CD4-positive, alpha-beta T cell treated with Interferon alpha-2 for 1 hour (primary cell): ENCODE measurements at places on chromosomes 7 and 10.

- no peak for DNase-seq
Observed at GRCh38 chr7:80719261-80719660, 80.8 kb downstream of the CD36 start.

DNA sequence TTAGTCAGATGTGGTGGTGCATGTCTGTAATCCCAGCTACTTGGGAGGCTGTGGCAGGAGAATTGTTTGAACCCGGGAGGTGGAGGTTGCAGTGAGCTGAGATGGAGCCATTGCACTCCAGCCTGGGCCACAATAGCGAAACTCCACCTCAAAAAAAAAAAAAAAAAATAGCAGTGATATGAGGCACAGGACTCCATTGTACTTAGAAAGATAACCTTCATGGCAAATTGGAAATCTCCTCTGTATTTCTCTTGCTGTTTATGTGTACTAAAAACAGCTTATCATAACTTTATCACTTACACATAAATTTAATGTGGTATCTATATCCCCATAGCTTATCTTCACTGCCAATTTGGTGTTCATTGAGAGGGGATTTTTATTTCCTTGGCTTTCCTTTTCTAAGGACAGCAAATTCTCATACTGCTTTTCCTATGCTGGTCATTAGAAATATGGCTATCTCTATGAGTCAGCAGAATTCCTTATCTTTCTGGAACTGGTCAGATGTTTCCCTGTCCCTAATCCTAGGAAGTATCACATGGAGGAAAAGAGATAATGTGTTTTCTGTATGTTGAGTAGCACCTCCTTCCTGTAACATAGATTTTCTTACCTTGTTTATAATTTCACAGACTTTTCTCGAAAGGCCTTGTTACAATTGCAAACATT, 40.6 kb upstream of the ZEB1 start:
- DNase-seq: no peak

DNA sequence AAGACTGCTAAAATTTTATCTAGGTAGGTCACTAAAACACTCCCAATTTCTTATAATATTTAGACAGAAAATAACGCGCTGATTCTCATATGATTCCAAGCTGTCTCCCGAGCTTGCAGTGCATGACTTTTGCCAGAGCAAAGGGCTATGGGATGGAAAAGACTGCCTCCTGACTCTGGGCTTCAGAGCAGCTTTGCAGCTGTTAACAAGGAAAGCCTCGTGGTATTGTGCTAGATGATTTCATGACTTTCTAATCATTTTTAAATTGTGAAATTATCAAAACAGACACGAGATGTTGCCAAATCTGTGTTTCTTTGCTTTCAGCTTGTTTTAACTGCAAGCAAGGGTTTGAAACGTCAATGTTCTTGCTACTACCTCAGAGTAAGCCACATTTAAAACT, 238.3 kb downstream of the AGMO start:
- no peak for DNase-seq

- DNase-seq: no peak
Observed at GRCh38 chr7:8480527-8480926, 47.1 kb downstream of the NXPH1 start.

GRCh38 chr10:78250313-78251015, 216.8 kb downstream of the RPS24 start:
- peak; percentile 29 for DNase-seq

- no peak for DNase-seq
Observed at GRCh38 chr10:32985341-32985764, 27.3 kb upstream of the ITGB1 start.

DNA sequence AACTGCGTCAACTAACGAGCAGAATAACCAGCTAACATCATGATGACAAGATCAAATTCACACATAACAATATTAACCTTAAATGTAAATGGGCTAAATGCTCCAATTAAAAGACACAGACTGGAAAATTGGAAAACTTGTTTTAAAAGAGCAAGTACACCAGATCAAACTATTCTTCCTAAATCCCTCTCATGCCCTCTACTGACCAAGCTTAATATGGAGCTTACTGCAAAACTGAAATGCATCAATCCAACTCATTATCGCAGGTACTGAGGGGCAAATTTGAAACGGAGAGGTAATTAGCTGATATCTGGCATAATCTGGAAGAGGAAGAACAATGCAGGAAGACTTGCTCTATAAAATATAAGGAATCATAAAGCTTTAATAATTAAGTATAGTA, 1223.8 kb downstream of the NXPH1 start:
- DNase-seq: no peak

GRCh38 chr10:36188461-36188860, 546.4 kb upstream of the FZD8 start:
- DNase-seq: no peak

DNA sequence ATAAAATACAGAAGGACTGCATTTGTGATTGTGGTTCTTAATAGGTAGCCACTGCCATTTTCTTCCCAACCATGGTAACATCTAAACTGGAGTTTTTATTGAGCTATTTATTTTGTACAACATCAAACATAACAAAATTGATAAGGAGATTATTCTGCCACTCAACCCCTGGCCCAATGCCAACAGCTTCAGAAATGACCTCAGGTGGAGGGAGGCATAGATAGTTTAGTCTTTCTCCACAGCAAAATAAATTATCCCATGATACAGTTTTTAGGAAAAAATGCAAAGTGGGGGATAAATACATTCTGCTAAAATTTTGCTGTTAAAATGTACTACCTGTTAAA, 57.6 kb downstream of the LRRTM3 start:
- DNase-seq: no peak

DNA sequence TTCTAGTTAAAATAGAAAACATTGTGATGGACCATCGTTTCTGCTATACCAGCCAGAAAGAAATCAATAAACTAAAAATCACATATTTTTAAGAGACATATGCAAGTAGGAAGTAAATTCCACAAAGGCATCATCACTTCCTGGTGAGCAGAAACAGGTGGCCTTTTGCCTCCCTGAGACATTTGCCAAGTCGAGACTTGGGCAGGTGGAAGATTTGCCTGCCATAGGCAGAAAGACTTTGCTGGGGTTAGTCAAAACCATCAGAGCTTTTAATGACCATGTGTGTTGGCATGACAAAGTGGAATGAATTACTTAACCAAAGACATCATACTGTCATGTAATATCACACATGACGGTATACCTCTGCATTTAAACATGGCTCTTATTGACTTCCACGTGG, 66.0 kb upstream of the FGL2 start:
- no peak for DNase-seq

DNA sequence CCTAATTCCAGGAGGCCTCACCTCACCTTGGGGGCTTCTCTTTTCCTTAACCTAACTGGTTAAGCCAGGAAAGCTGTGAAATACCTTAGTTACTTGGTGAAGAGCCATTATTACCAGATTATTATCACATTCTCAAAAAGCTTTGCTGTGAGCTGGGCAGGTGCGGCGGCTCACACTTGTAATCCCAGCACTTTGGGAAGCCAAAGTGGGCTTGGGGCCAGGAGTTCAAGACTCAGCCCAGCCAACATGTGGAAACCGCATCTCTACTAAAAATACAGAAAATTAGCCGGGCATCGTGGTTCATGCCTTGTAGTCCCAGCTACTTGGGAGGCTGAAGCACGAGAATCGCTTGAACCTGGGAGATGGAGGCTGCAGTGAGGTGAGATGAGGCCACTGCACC, 102.4 kb upstream of the KLF6 start:
- no peak for DNase-seq

- DNase-seq: no peak
Observed at GRCh38 chr7:94001396-94001795, 2.8 kb downstream of the BET1 start.

DNA sequence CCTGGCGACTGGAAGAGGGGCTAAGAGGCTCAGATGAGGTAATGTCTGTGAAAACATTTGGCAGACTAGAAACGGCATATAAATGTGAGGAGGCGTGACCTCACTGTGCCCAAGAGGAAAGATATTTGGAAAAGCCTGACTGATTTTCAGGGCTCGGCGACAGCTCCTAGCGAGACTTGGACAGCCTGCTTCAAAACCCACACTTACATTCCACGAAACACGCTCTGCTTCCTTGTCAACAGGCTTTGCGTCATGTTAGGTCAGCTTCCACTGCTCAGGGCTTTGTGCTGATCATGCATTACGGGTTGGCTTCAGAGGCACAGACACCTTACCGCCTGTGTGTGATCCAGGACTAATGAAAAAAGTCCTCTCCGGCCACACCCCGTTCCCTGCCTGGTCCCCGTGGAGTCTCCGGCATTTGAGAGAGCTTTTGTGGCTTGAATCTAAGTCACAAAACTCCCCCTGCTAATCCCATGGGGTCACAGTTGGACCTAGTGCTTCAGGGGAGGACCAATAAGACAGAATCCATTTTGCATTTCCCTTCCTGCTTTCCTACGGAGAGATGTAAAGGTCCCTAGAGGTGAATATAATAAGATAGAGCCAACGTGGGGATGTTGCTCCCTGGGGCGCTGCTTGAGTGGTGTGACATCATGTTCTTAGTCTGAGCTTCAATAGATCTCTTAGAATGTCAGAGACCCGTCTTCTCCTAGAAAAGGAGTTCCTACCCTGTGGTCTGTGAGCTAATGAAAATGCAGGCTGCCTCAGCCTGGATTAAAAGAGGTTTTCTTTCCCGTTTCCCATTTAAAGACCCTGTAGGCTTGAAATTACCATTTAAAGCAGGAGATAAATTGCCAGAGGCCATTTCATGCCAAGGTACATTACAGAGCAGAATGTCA, 25.5 kb downstream of the FGFBP3 start:
- no peak for DNase-seq

- DNase-seq: no peak
Observed at GRCh38 chr7:99571768-99572167, 13.3 kb downstream of the ZNF655 start.

DNA sequence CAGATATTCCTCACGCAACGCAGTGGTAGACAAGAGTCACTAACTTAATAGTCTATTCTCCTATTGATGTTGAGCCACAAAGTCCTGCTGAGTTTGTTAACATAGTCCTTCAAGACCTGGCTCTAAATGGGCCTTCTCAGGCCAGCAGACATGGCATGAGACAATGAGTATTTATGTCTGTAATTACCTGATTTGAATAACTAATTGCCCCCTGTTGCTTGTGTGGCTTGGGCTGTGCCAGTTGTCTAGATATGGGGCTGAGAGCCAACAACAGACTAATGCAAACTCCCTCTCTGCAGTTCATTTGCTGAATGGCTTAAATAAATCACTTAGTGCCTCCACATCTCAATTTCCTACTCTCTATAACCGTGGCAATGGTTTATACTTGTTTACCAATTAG, 65.5 kb upstream of the VWC2 start:
- no peak for DNase-seq
